ENCODE measurements at places on chromosomes 2 and 18. TPM values are rescaled to one million over a fixed set of nuclear protein-coding genes. Genes with fewer than 3 reads are reported as not detected.

DNA sequence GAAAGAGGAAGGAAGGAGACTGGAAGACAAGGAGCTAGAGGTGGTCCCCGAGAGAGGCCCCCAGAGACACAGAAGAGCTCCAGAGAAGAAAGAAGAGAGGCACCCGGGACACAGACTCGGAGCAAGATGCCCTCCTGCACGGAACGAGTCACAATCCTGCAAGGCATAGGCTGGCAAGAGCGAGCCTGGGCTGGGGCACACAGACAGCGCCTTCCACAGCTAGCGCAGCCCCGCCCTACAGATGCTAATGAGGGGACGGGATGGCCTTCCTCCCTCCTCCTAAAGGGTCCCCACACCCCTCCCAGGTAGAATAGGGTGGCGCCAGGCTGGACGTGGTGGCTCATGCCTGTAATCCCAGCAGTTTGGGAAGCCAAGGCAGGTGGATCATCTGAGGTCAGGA is 19.8 kb upstream of the GPR17 start:
- DNase-seq, result no peak

DNA sequence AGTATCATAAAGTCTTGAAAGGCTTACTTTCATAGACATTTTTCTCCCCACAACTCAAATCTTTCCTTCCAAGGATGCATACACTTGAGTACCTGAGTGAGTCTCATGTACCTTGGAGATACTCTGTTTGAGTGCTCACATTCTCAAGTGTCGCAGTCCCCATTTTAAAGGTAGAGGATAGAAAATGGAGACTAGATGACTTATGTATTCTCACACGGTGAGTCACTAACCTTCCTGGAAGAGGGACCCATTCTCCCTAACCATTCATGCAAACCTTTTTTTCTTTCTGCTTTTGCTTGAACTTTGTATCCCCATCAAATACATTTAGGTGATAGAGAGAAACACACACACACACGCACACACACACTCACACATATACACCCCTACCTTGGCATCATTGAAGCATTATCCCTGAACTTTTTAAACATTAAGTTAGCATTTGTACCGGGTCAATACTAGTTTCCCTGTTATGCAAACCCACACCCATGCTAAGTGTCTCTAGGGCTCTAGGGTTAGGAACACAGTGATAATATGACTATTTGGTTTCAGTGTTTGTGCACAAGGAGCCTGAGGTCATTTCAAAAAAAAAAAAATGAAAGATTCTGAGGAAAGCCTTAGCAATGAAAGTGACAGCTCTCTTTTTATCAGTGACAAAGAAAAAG is 236.2 kb downstream of the IKZF2 start:
- no peak for DNase-seq

Gene DCDC2C
- total RNA-seq, result not detected

GRCh38 chr2:197308996-197309690 is 1.4 kb downstream of the ANKRD44 start:
- DNase-seq, result no peak
